ENCODE measurements at places on chromosomes 6 and 20. TPM values are rescaled to one million over a fixed set of nuclear protein-coding genes. Genes with fewer than 3 reads are reported as not detected.

GRCh38 chr20:24108581-24108980 lies 120.0 kb upstream of the GGTLC1 start:
- H3K27me3 ChIP-seq: no peaks in the 10 kb centered on the region
- H3K27ac ChIP-seq: no peak overlapping the region
- H3K36me3 ChIP-seq: no peaks in the 10 kb centered on the region
- H3K4me3 ChIP-seq: no peak overlapping the region

APCDD1L gene
- not detected for total RNA-seq

- peaks cover 2% of the 10 kb centered on the region for H3K4me1 ChIP-seq
- no peaks in the 10 kb centered on the region for H3K36me3 ChIP-seq
- no peak overlapping the region for H3K4me3 ChIP-seq
- H3K27ac ChIP-seq: no peak overlapping the region
- no peaks in the 10 kb centered on the region for H3K27me3 ChIP-seq
- no peak for DNase-seq
Observed at GRCh38 chr20:23479043-23479442, 11.9 kb upstream of the CST8 start.

ELOVL4 gene
- 0.10 TPM for total RNA-seq

GRCh38 chr6:116287689-116288282 lies 8.1 kb upstream of the TSPYL1 start:
- H3K4me1 ChIP-seq: no peaks in the 10 kb centered on the region
- H3K36me3 ChIP-seq: no peaks in the 10 kb centered on the region
- H3K27me3 ChIP-seq: no peaks in the 10 kb centered on the region
- no peak overlapping the region for H3K27ac ChIP-seq
- no peak overlapping the region for H3K4me3 ChIP-seq
- peak; percentile 67 for DNase-seq

All from B cell (primary cell).